ENCODE measurements at places on chromosomes 11 and 22.

DNA sequence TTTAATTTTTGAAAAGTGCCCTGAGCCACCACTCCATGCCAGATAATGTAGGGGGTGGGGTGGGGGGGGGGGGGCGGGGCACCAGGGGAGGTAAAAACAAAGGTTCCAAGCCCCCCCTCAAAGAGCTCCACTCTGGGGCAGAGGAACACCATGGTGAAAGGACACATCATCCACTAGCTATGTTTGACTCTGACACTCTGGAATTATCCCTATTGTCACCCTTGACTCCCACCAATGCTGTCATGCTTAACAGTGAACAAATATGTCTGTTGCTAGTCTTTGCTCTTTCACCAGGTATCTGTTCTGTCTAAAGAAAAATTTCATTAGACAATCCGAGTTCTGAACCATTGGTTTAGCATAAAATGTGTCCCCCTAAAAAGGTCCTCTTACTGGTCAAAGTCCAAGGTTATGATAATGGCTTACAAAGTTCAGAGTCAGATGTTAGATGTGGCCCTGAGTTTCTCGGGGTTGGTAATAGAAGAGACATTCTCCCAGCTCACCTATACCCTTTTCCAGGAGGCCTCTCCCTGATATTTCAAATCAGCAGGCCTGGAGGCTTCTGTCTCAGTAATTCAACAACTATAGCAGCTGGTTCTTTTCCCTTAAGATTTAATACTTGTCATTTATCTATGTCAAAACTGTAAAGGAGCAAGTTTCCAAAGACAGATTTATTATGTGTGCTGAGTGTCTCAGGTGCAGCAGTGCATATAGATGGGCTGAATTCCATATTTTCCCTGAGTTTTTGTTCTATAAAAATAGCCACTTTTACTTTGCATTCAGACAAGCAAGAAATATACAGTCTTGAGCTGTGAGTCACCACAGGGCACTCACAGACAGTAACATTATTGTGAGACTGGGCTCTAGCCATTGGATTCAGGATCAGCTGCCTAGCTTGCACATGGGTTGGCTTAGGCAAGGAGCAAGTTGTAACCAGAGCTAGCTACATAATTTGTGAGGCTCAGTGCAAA is 174.1 kb downstream of the CSNK2A3 start:
- DNase-seq = no peak

GRCh38 chr22:30470655-30471054 is 1.2 kb downstream of the SEC14L3 start:
- DNase-seq = no peak

DNA sequence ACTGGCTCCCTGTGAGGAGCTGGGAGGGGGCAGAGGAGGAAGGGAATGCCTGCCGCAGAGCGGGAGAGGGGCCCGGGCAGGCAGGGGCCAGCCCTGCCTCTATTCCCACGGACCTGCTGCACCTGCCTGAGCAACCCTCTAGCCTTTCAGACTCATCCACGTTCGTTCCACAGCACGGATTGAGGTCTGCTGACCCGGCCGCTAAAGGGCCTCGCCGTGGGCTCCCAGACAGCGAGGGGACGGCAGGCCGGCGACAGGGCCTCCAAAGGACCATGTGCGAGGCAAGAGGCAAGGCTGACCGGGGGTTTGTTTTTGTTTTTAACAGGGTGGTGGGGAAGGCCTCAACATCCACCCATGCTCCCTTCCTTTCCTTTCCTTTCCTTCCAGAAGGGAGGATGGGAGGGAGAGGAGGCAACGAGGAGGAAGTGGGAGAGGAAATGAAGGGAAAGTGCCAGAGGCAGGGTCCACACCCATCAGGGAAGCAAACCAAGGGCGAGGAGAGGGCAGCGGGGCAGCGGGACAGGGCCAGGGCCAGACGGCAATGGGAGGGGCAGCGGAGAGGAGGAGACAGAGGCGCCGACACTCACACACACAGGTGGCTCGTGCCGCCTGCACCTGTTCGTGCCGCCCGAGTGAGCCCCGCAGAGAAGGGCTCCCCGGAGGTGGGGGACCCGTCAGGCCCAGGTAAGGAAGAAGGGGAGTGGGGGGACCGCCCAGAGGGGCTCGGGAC is 7.5 kb downstream of the LRFN4 start:
- DNase-seq = no peak

- DNase-seq = no peak
Measured at GRCh38 chr11:15967166-15967565, 389.2 kb downstream of the SOX6 start.

DNA sequence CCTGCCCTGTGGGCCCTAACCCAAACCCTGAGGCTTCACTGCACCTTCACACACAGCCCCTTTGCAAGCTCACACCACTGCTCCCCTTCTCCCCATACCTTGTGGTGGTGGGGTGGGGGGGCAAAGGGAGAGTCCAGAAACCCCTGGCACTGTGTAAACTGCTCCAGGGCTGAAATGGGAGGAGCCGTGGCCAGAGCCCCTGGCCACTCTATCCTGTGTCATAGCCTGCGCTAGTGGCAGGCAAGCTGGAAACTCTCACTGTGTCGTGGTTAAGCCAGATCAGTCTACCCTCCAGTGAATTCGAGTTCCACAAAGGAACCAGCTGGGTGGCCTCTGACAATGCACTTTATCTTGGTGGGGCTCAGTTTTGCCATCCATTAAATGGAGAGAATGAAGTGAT is 8.4 kb upstream of the SYT13 start:
- DNase-seq = no peak

- DNase-seq = no peak
Measured at GRCh38 chr11:15987046-15987445, 369.3 kb downstream of the SOX6 start.

- no peak for DNase-seq
Measured at GRCh38 chr11:106421676-106422292, 344.3 kb downstream of the AASDHPPT start.

- no peak for DNase-seq
Measured at GRCh38 chr11:134999590-134999989, 587.5 kb upstream of the B3GAT1 start.

DNA sequence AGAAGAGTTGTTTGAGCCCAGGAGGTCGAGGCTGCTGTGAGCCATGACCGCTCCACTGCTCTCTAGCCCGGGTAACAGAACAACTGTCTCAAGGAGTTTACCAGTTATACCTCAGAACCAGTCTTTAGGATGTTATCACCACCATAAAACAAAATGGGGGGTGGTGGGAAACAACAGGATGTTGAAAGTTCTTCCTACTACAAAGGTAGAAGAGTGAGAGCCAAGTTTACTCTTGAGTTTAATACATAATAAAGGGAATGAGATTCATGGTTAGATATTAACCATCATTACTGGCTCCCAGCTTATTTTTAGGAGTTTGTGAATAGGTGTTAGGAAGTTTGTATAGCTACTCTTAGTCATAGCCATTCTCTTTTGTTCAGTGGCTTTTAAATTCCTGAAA is 78.8 kb upstream of the HORMAD2 start:
- DNase-seq = no peak

Data from suprapubic skin (tissue), 4 donors.